ENCODE measurements at places on chromosomes 4 and X.

- peaks cover 7% of the 10 kb centered on the region for H3K36me3 ChIP-seq
- H3K4me3 ChIP-seq, result no peak overlapping the region
- no peak for DNase-seq
- H3K4me1 ChIP-seq, result no peaks in the 10 kb centered on the region
- H3K27ac ChIP-seq, result no peak overlapping the region
Measured at GRCh38 chr4:88467392-88467791, 10.5 kb downstream of the HERC5 start.

DNA sequence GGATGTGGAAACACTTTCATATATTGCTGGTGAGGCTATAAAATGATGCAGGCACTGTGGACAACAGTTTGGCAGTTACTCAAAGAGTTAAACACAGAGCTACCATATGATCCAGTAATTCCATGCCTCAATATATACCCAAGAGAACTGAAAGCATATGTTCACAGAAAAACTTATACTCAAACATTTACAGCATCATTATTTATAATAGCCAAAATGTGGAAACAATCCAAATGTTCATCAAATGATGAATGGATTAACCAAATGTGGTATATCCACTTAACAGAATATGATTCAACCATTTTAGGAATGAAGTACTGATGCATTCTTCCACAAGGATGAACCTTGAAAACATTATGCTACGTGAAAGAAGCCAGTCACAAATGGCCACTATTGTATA lies 603.8 kb downstream of the IQCM start:
- H3K4me3 ChIP-seq, result no peak overlapping the region
- H3K27me3 ChIP-seq, result no peaks in the 10 kb centered on the region
- no peak overlapping the region for H3K27ac ChIP-seq
- no peak for DNase-seq
- no peaks in the 10 kb centered on the region for H3K36me3 ChIP-seq

DNA sequence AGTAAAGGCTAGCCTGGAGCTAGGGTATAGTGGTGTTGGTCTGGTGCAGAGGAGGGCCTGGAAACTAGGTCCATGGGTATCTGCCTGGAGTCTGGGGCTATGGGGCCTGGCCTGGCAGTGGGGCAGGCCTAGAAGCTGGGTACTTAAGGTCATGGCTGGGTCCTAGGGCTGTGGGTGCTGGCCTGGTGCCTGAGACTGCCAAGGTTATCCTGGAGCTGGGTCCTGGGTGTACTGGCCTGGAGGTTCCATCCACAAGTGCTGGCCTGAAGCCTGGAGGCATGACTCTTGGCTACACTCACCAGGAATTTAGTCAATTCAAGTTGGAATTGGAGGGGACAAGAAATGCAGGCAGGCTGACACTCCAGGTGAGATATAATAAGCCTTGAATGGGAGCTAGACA lies 108.4 kb upstream of the ZCCHC13 start:
- no peaks in the 10 kb centered on the region for H3K36me3 ChIP-seq
- DNase-seq, result no peak
- no peak overlapping the region for H3K4me3 ChIP-seq

GRCh38 chr4:77451530-77451929 lies 154.1 kb upstream of the CXCL13 start:
- no peaks in the 10 kb centered on the region for H3K4me1 ChIP-seq
- no peaks in the 10 kb centered on the region for H3K27me3 ChIP-seq
- DNase-seq, result no peak
- H3K4me3 ChIP-seq, result no peak overlapping the region
- H3K36me3 ChIP-seq, result no peaks in the 10 kb centered on the region
- H3K27ac ChIP-seq, result no peak overlapping the region

DNA sequence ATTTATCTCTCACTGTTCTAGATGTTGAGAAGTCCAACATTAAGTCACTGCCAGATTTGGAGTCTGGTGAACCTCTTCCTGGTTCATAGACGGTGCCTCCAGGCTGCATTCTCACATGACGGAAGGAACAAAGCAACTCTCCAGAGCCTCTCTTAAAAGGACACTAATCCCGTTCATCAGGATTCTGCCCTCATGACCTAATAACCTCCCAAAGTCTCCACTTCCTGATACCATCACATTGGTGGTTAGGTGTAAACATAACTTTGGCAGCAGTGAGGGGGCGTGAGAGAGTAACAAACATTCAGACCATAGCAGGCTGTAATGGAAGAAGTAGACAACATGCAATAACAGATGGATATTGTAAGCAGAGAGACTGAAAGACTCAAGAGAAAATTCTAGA lies 388.6 kb downstream of the PDHA2 start:
- no peak overlapping the region for H3K4me3 ChIP-seq
- H3K36me3 ChIP-seq, result no peaks in the 10 kb centered on the region
- no peaks in the 10 kb centered on the region for H3K27me3 ChIP-seq
- no peak overlapping the region for H3K27ac ChIP-seq
- H3K4me1 ChIP-seq, result no peaks in the 10 kb centered on the region

- DNase-seq, result peak; percentile 82
- peak overlapping the region; percentile 71 for H3K4me3 ChIP-seq
- H3K27me3 ChIP-seq, result no peaks in the 10 kb centered on the region
Measured at GRCh38 chr4:40193016-40193571, 3.7 kb upstream of the RHOH start.

DNA sequence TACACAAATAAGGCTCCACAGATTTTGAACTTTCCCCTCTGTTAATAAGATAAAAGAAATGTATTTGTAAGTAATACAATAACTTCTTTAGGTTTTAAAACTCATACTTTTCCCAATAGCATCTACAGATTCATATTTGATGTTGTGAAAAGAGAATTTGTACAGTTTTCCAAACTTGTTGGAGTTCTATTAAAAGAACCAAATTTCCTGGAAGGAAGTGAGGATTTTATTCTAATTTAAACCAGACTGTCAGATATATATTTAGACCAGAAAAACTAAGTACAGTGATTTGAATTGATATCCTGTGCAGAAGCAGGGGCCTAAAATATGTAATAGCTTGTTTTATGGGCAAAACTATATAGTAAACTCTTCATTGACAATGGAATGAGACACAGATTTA lies 53.7 kb downstream of the NAA11 start:
- no peaks in the 10 kb centered on the region for H3K36me3 ChIP-seq
- H3K27me3 ChIP-seq, result no peaks in the 10 kb centered on the region
- no peaks in the 10 kb centered on the region for H3K4me1 ChIP-seq
- no peak for DNase-seq
- no peak overlapping the region for H3K4me3 ChIP-seq
- H3K27ac ChIP-seq, result no peak overlapping the region

DNA sequence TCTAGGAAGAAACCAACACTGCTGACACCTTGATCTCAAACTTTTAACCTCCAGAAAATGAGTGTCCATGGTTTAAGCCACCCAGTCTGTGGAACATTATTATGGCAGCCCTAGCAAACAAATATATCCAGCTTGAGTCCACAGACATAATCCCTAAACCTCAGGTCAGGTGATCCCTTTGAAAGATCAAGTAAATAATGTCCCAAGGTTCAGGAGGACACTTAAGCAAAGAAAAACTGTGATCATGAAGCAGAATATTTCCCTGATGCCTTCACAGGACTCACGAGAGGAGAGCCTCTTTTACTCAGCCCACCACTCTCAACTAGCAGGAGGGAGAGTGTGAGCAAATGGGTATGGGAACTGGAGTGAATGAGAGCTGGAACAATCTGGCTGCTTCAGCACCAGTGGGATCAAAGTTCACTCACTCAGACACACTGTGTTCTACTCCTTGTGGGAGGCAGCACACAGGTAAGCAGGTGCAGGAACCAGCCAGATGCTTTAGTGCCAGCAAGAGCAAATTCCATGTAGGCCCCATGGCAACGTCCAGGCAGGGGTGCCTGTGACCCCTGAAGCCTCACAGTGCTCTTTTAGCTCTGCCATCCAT lies 608.4 kb downstream of the RAB28 start:
- no peaks in the 10 kb centered on the region for H3K27me3 ChIP-seq
- no peak overlapping the region for H3K27ac ChIP-seq
- H3K36me3 ChIP-seq, result no peaks in the 10 kb centered on the region
- H3K4me3 ChIP-seq, result no peak overlapping the region

- H3K27ac ChIP-seq, result no peak overlapping the region
- H3K4me3 ChIP-seq, result no peak overlapping the region
- H3K27me3 ChIP-seq, result no peaks in the 10 kb centered on the region
- H3K36me3 ChIP-seq, result 0 out of 2 replicates have a peak, but pooled peaks cover 4% of the 10 kb centered on the region
Measured at GRCh38 chr4:108247387-108248049, 78.8 kb upstream of the LEF1 start.

DNA sequence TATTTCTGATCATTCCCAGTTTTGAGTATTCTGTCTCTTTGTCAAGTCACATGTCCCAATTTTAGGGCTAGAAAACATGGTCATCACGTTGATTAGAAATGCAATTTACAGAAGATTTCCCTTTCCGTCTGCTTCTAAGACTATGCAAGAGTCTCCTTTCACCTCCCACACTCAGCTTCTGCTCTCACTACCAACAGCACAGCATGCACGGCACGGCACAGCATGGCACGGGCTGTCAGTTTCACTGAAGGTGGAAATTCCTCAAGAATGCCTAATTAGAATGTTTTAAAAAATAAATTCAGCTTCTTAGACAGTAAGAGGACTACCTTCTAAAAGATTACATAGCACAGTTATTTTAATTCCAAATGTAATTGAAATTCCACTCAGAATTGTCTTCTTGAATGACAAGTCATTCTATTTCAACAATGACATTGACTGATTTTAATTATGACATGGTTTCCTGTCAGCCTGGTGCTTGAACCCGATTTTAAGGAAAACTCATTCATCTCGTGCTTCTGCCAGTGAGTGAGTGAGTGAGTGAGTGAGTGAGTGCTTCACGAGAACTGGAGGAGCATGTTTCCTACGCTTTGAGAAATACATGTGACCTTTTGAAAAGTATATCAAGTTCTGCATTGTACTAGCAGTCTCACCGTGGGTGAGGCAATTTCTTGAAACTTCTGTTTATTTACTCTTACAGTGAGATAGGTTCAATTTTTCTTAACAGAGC lies 124.8 kb upstream of the SORBS2 start:
- no peak for DNase-seq
- H3K27me3 ChIP-seq, result no peaks in the 10 kb centered on the region
- H3K4me1 ChIP-seq, result no peaks in the 10 kb centered on the region
- H3K4me3 ChIP-seq, result no peak overlapping the region
- no peaks in the 10 kb centered on the region for H3K36me3 ChIP-seq
- no peak overlapping the region for H3K27ac ChIP-seq

DNA sequence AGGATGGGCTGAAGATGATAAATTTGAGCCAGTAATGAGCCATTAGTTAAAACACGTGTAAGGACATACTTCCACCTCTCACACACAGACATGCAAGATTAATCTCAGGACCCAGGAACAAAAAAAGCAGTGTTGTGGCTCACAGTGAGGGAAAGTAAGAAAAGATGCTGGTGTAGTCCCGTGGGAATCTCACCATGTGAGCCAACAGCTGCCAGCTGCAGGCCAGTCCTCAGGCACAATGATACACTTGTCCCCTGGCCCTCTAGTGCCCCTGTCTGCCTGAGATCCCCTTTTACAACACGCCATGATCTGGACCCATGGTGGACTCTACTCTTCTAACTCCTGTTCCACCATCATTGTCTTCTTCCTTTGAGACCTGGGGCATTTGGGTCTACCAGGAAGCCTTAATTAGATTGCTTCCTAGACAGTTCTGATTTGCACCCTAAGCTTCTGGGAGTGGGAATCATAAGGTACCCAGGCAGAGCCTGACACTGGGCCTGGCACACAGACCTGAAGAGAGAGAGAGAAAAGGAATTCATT lies 194.7 kb downstream of the STIM2 start:
- no peak overlapping the region for H3K4me3 ChIP-seq
- no peaks in the 10 kb centered on the region for H3K4me1 ChIP-seq
- DNase-seq, result no peak
- no peak overlapping the region for H3K27ac ChIP-seq
- no peaks in the 10 kb centered on the region for H3K36me3 ChIP-seq

DNA sequence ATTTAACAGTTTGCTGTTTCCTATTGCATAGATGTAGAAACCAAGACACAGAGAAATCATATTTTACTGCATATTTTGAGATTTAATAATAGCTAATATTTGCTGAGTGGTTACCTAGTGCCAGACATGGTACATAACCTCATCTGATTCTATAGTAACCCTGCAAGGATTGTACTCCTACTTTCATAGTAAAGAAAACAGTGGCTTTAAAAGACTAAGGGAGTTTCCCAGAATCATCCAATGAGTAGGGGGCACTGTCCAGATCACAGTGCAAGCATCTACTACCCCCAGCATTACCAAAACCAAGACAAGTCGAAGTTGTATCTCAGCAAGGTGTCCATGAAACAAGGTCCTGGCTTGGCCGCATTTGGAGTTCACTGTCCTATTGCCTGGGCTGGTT lies 224.5 kb upstream of the TENM3 start:
- DNase-seq, result no peak
- H3K36me3 ChIP-seq, result no peaks in the 10 kb centered on the region
- H3K27ac ChIP-seq, result no peak overlapping the region
- no peaks in the 10 kb centered on the region for H3K27me3 ChIP-seq
